ENCODE measurements at places on chromosomes 4 and X.

- DNase-seq = no peak
Measured at GRCh38 chr4:92074839-92075238, 228.9 kb upstream of the GRID2 start.

DNA sequence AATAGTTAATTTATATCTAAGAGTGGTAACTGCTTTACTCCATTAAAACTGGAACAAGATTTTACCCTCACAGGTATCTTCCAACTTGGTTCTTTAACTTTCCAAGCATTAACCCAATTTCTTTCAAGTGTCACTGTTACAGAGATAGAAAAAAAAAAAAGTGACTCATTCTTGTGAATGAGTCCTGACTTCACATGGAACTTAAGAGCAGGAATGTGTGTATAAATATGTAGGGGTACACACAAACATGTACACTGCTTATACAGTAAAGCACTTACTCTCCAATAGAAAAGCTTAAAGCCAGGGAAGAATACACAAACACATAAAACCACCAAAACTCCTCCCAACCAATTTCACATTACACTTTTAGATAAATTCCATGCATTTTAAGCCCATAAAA is 38.8 kb downstream of the TAPT1 start:
- no peak for DNase-seq

- DNase-seq = no peak
Measured at GRCh38 chrX:48961585-48962091, 4.2 kb upstream of the OTUD5 start.

DNA sequence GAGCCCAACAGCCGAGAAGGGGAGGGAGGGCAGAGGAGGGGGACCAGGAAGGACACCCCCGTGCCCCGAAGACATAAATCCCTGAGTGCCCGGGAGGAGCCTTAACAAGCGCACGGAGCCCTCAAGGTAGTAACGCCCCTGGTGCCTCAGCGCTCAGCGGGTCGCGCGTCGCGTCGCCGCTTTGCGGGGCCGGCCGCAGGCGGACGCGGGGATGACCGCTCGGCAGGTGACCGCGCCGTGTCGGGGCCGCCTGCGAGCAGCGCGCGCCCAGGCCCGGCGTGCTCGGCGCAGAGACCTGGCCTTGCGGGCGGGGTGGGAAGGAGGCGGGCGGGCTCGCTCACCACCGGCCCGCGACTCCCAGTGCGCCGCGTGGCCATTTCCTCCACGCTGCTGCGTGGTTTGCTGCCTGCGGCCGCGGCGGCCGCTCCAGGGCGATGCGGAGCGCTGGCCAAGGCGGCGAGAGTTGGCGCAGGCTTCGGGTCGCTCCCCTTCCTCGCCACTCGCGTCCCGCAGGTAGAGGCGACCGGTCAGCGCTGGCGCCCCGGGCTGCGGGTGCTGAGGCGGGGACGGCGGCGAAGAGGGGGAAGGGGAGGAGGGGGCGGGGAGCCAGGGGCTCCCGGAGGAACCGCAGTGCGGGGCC is 632 bp downstream of the CCSER1 start:
- DNase-seq = no peak

DNA sequence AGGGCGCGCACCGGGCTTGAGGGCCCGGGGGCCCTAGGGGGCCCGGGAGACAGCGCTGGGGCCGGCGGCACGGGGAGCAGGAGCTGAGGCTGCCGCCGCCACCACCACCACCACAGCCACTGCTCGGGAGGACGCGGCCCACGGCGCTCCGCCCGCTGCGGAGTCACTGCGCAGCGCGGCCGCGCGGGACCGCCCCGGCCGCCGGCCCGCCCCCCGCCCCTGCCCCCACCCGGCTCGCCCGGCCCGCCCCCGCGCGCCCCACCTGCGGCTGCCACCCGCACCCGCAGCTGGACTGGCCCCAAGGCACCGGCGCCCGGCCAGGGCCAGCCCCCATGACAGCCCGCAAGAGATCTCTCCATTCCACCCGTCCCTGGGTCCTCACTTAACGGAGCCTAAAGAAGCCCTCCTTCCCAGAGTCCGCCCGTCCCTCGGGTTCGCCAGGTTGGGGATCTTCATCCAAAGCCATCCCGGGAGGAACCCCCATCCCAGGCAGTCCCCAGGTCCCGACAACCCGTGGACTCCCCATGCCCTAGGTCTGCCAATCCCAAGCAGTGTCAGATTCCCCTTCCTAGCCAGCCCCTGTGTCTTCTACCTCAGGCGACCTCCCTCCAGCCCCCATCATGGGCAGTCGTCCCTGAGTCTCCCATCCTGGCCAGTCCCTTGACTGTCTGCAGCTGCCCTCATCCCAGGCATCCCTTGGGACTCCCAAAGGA is 40.0 kb upstream of the IQSEC2 start:
- no peak for DNase-seq

GRCh38 chr4:52693492-52693891 is 34.4 kb upstream of the USP46 start:
- no peak for DNase-seq
